Right renal pelvis (tissue), 4 donors: ENCODE measurements at places on chromosomes 12 and 14. TPM values are rescaled to one million over a fixed set of nuclear protein-coding genes. Genes with fewer than 3 reads are reported as not detected.

DNA sequence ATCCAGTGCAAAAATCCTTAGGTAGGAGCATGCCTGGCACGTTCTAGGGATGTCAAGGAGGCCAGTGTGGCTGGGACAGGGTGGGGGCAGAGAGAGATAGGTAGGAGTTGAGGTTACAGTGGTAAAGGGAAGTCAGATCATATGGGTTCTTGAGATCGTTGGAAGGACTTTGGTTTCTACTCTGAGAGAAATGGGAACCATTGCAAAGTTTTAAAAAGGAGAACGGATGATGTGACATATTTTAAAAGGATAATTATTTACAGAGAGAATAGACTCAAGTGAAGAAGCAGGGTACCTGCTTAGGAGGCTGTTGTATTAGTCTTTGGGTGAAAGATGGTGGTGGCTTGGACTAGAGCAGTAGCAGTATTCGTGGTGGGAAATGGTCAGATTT is 47.6 kb upstream of the ATP2B1 start:
- DNase-seq = no peak

DNA sequence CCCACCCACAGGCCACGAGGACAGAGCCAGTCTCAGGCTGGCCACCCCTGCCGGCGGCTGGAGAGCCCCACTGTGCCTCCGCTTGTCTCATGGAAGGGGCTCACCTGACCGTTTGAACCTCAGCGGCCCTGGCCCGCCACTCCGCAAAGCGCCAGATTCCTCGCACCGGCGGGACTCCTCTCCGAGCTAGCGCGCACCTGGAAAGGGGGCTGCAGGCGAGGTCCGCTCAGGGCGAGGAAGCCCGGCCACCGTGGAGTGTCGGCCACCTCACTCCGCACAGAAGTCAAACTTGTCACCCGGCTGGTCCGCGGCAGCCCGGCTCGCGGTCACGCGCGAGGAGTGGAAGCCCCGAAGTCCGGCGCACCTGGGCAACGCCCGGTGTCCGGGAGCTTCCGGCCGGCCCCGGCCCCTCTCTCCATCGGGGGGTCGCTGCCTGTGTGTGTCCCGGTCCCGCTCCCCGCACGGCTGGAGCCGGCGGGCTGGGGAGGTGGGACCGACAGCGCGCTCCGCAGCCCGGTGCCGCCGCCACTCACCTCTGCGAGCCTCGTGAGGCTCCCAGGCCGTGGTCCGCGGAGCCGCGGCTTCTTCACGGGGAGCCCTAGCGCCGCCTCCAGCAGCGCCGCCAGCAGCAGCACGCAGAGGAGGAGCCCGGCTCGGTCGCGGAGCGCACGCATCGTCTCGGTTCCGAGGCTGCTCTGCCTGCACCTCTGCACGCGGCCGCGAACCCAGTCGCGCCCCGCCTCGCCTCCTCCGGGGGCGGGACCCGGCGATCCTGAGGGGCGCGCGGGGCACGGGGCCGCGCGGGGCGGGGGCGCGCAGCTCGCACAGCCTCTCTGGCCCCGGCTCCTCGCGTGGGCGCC is at the start of gene ISM2:
Gene ISM2 (minus strand): TSS at position 697 of the 860 bp plus-strand sequence. CDS start 23 bp downstream, at position 674.
- DNase-seq = no peak

DNA sequence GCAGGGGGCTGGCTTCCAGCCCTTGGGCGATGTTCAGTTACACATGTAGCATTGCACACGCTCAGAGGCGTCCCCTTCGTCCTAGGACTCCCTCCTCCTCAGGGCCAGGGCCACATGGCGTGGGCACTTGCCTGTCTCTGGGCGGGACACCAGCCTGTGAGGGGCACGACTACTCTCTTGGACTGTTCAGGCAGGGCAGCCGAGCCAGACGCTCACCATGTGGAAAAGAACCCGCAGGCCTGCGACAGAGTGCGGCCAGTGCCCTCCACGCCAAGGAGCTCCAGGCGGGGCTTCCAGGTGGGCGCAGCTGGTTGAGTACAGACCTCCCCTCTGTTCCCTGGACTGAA is 20.9 kb downstream of the MTA1 start:
- DNase-seq = no peak

Gene CCDC38
- 0.48 TPM for polyA plus RNA-seq

- no peak for DNase-seq
These were observed 9.4 kb upstream of the TCHP start for GRCh38 chr12:109890620-109891170.

Gene ACSS3
- polyA plus RNA-seq = 19.6 TPM

GRCh38 chr14:88919502-88919901 is 95.1 kb downstream of the TTC8 start:
- DNase-seq = no peak

DNA sequence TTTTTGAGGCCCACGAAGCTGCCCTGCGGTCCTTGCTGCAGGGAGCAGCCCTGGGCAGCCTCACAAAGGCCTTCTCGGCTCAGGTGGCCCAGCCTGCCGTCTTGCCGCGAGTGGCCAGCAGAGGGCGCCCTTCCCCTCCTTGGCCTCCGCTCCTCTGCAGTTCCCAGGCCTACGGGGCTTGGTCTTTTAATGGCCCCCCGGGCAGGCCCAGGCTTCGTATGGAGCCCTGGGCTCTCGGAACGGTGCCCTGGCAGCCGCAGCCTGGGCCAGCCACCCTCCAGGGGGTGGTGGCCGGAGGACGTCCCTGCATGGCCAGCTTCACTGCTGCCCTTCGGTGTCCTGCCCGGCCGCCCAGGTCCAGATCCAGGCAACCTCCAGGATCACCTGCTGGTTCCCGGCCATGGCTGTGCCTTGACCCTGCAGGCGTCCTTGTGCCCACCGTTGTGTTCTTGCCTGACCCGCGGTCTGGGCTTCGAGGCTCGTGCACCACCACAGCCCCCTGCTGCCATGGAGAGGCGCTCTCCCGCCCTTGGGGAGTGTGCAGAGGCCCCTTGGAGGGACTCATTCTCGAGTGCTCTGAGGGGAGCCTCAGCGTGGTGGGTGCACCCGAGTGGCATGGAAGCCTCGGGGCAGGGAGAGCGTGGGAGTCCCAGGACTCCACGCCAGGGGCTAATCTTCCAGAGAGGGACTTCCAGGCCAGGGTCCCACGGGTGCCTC is 9.4 kb downstream of the ASPG start:
- DNase-seq = peak; percentile 58

Gene SMOC1
- 1.9 TPM for polyA plus RNA-seq

Gene SLC35F4
- polyA plus RNA-seq = 3.3 TPM

Gene OTUB2
- polyA plus RNA-seq = 4.7 TPM

GRCh38 chr12:113923251-113923650 is 42.9 kb downstream of the RBM19 start:
- DNase-seq = no peak

GRCh38 chr14:100299238-100299560 is 7.0 kb downstream of the SLC25A29 start:
- no peak for DNase-seq

Gene OR6C3
- polyA plus RNA-seq = not detected

GRCh38 chr14:50012644-50013043 is 103.7 kb downstream of the VCPKMT start:
- DNase-seq = no peak

- DNase-seq = no peak
These were observed 106.1 kb upstream of the ANO4 start for GRCh38 chr12:100688451-100688864.

DNA sequence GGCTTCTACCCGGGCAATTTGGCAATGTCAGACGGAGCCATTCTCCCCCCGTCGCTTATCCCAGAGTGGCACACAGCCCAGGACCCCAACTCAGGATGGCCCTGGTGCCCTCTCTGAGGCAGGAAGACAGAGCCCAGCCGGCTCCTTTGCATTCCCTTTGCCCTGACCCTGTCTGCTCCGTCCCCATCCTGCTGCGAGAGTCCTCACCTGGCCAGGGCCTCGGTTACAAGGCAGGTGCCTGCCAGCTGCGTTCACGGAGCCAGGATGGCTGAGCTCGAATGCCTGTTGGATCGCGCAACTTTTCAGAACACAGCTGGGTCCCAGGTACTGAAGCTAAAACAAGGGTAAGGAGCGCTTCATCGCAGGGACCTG is 18.6 kb downstream of the LRTM2 start:
- no peak for DNase-seq

Gene CHMP4A
- polyA plus RNA-seq = 49.5 TPM

Gene KMT2D
- 45.3 TPM for polyA plus RNA-seq

Gene STAC3
- 3.4 TPM for polyA plus RNA-seq

Gene AICDA
- polyA plus RNA-seq = 0.49 TPM

- no peak for DNase-seq
These were observed 16.5 kb downstream of the SELPLG start for GRCh38 chr12:108616941-108617858.

DNA sequence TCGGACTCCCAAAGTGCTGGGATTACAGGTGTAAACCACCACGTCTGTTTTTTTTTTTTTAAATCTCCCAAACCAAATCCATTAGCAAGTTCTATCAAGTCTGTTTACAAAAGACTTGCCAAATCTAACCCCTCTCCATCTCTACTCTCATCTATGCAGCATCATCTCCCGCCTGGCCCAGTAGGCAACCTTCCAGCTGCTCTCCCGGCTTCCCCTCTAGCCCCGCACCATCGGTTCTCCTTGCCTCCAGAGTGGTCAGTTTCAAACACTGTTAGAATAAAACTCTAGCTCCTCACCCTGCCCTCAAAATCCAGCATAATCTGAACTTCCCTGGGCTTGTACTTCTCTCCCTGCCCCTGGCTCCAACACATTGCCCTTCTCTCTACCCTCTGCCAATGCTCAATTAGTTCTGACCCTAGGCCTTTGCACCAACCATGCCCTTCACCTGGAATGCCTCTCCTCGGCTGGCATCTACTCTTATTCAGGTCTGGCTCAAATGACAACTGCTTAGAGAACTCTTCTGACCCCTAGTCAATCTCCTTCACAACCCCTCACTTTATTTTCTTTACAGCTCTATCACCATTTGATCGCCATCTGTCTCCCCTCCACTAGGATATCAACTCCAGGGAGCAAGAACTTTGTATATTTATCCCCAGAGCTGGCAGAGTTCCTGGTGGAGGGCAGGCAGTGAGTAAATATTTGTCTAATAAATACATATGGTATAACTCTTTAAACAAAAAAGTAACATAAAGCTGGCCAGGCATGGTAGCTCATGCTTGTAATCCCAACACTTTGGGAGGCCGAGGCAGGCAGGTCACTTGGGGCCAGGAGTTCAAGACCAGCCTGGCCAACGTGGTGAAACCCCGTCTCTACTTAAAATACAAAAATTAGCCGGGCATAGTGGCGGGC is 4.9 kb downstream of the WSB2 start:
- DNase-seq = no peak
